ENCODE measurements at places on chromosomes 5 and 9. TPM values are rescaled to one million over a fixed set of nuclear protein-coding genes. Genes with fewer than 3 reads are reported as not detected.

DNA sequence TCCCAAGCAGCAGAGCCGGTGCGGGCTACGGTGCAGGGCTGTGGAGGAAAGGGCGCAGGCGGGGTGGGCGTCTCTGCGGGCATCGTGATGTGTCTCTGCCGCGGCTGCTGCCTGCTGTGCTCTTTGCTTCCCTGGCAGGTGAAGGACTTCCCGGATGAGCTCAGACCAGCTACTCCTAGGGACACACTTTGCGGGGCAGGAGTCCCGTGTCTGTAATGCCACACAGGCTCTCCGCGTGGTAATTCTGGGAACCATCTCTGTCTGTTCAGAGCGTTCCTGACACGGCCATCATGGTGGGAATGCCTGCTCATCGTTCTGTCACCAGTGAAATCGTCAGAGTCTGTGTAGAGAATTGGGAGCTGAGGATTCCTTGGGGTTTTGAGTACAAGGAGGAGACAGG lies 235.5 kb downstream of the FANCC start:
- H3K27ac ChIP-seq = no peak overlapping the region
- H3K4me3 ChIP-seq = no peak overlapping the region
- DNase-seq = no peak
- peaks cover 18% of the 10 kb centered on the region for H3K4me1 ChIP-seq
- H3K27me3 ChIP-seq = no peaks in the 10 kb centered on the region

DNA sequence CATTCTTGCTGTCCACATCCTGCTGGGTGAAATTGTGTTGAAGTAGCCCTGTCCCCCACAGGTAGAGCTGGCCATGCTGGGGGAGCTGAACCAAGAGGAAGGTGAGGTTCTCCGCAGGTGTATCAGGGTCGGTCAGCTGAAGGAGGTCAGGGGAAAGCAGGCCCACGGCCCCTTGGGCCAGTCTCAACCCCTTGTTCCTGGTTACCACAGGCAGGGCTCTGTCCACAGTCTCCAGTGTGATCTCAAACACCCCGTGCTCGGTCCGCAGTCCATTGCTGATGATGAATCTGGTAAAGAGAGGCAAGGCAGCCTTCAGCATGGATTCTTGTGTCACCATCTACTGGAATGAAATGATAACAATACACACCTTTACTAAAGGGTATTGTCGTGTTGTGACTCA lies 53.4 kb upstream of the CER1 start:
- H3K4me1 ChIP-seq = no peaks in the 10 kb centered on the region
- H3K36me3 ChIP-seq = no peaks in the 10 kb centered on the region
- H3K27me3 ChIP-seq = no peaks in the 10 kb centered on the region
- DNase-seq = no peak

DNA sequence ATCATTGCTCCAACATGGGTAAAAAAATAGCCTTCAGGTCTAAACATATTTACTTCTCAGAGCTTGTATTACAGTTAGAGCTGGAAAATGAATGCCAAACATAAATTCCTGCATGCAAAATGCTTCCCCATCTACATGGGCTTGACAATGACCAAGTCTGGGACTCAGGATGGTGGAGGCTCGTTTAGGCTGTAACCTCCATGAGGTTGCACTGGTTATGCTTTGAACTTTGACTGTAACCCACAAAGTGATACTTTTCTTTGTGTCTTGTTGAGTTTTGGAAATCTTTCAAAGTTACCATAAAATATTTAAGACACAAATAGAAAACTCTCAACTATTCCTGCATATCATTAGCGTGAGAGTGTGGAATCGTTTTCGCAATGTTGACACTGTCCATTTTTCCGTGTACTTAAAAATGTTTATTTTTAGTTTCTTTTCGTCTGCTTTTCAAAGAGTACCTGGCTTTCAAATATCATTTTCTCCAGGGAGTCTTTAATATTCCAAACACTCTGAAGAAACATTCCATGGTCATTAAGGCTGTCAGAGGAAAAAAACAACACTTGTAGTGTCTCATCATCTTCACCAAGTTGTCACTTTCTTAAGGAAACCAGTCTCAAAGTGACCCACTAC lies 487.8 kb downstream of the ENC1 start:
- no peaks in the 10 kb centered on the region for H3K36me3 ChIP-seq
- H3K4me1 ChIP-seq = peaks cover 3% of the 10 kb centered on the region
- DNase-seq = no peak
- no peak overlapping the region for H3K27ac ChIP-seq

- H3K4me1 ChIP-seq = peaks cover 7% of the 10 kb centered on the region
- H3K27ac ChIP-seq = peak overlapping the region; percentile 13
- H3K4me3 ChIP-seq = no peak overlapping the region
- no peaks in the 10 kb centered on the region for H3K36me3 ChIP-seq
Measured at GRCh38 chr9:110911659-110912418, 126.4 kb downstream of the LPAR1 start.

The ORM2 gene
- polyA plus RNA-seq = 1.7 TPM

DNA sequence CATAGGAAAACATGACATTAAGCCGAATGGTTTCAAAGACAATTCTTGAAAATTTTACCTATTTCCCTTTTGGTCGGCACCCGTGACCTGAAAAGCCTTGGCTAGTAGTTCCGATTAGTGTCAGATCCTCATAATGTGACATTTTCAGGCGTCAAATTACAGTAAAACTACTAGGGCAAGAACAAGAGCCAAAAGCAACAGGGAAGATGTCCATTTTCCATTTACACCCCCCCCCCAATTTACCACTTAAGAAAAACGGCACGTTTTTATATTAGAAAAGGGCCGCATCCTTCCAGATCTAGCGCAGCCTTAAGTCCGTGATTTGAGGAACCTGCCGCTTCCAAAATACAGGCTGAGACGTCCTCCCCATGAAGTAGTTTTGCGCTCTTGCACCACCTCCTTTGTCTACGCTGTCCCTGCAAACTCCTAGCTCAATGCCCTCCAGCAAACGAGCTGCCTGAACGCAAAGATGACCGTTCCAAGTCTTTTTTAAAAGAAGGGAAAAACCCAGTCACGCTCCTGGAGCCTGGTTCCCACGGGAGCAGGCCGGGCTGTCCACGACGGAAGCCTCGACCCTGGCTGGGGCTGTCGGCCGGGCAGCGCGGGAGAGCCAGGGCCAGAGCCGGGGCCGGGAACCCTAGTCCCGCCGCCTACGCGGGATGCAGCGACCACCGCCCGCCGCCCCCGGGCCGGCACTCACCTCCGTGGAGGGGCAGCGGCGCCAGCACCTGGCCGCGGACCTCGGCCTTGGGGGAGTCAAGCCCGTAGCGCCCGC lies 616 bp downstream of the RNF130 start:
- H3K4me1 ChIP-seq = peaks cover 39% of the 10 kb centered on the region
- DNase-seq = peak; percentile 60
- peak overlapping the region; percentile 96 for H3K4me3 ChIP-seq

The CETN3 gene
- 79.0 TPM for polyA plus RNA-seq

GRCh38 chr9:81661339-81661738 lies 28.0 kb downstream of the TLE1 start:
- H3K36me3 ChIP-seq = no peaks in the 10 kb centered on the region
- peaks cover 23% of the 10 kb centered on the region for H3K4me1 ChIP-seq
- no peak for DNase-seq
- no peaks in the 10 kb centered on the region for H3K27me3 ChIP-seq
- no peak overlapping the region for H3K27ac ChIP-seq

The TAF11L4 gene
- not detected for polyA plus RNA-seq

The PCDHB4 gene
- polyA plus RNA-seq = 2.0 TPM
